ENCODE measurements at places on chromosomes 4 and X.

GRCh38 chr4:128521648-128522111 is 234.1 kb upstream of the PGRMC2 start:
- DNase-seq = no peak

- peak; percentile 59 for DNase-seq
Observed at GRCh38 chr4:109072595-109072994, 229.9 kb downstream of the COL25A1 start.

DNA sequence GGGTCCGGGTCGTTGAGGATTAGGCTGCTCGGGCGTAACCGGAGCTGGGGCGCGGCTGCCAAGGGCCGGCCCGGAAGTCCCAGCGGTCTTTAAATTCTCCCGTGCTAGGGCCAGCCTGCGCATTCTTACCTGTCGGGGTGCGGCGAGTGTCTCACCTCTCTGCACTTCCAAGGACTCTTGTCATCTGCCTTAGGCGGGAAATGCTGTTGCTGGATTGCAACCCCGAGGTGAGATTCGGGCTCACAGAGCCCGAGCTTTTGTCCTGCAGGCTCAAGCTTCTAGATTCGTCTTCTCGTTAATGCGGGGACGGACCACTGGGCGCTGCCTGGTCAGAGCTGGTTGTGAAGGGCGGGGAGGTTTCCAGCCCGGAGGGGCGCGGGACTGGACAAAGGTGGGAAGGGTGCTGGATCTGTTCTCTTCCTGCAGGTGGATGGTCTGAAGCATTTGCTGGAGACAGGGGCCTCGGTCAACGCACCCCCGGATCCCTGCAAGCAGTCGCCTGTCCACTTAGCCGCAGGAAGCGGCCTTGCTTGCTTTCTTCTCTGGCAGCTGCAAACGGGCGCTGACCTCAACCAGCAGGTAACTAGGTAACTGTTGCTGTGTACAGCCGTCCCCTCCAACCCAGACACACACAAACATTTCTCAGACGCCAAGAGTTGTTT is at the start of gene ANKRD37:
Gene ANKRD37, plus strand, starts transcription at position 118 of the 662 bp plus-strand sequence. Its CDS starts 83 bp downstream, at position 201.
- DNase-seq = no peak

GRCh38 chr4:99179178-99179577 is 35.1 kb upstream of the ADH4 start:
- no peak for DNase-seq

- no peak for DNase-seq
Observed at GRCh38 chr4:153013202-153013977, 77.3 kb downstream of the FHDC1 start.

- peak; percentile 20 for DNase-seq
Observed at GRCh38 chrX:19544693-19545305, 29.5 kb upstream of the MAP3K15 start.

DNA sequence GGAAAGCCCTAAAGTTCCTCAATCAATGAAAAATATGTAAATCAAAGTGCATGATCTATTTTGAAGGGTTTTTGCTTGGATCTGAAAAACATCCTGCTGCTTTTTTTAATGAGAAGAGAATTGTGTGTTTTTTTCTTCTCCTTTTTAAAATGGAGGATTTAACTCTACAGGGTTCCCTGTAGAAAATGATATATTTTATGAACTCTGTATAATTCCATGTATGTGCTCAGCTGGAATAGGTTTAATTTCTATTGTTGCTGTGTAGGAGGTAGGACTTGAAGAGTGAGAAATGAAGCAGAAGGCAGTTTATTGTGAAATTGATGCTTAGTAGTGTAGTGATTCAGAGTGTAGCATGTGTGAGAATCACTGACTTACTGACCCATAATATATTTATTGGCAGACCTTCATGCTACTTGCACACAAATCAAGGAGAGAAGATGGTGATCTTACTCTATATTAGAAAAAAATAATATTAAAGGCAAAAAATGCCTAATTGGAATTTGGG is 286.8 kb upstream of the FSTL5 start:
- no peak for DNase-seq

- no peak for DNase-seq
Observed at GRCh38 chr4:186537843-186538521, 17.4 kb downstream of the MTNR1A start.

- peak; percentile 82 for DNase-seq
Observed at GRCh38 chr4:1323635-1324442, 23.2 kb upstream of the UVSSA start.

- no peak for DNase-seq
Observed at GRCh38 chr4:3283916-3284315, 8.9 kb upstream of the RGS12 start.

- no peak for DNase-seq
Observed at GRCh38 chr4:47705326-47705981, 132.4 kb downstream of the CORIN start.

DNA sequence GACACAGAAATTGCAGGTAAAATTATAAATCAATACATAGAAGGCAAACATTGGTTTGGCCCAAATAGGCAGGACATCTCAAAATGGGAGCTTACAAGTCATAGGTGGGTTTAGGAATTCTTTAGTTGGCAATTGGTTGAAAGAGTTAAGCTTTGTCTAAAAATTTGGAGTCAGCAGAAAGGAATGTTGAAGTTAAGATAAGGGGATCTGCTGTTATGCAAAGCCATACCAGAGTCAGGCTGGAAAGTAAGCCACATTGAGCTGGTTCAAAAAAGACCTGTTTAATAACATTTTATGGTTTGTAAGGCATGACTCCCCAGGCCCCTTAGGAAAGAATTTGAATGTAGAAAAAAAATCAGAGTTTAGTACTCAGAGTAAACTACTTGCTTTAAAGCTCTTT is 92.6 kb downstream of the IL13RA2 start:
- DNase-seq = peak; percentile 2

- no peak for DNase-seq
Observed at GRCh38 chrX:40310447-40310846, 212.7 kb upstream of the BCOR start.

GRCh38 chr4:101393256-101393655 is 45.9 kb upstream of the PPP3CA start:
- peak; percentile 11 for DNase-seq

GRCh38 chrX:127038065-127038464 is 218.5 kb downstream of the PRR32 start:
- no peak for DNase-seq

GRCh38 chr4:83237591-83237990 is 47.0 kb downstream of the COQ2 start:
- no peak for DNase-seq

DNA sequence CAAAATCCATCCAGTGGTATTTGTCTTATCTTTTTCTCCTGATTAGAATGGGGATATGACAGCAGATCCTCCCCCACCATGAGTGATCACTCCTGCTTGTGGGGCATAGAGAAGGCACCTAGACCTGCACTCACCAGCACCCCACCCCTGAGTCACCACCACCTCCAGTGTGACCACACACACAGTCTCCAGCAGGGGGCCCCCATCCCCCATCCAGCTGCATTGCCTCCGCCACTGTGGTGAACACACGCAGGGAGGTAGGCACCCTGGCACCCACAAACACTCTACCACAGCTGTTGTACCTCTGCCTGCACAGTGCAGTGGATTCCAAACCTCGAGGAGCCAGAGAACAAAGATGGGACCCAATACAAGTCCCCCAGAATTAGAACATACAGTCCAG is 9.0 kb upstream of the MAGEA8 start:
- no peak for DNase-seq

GRCh38 chr4:44670506-44671199 is 7.6 kb upstream of the GUF1 start:
- no peak for DNase-seq

- no peak for DNase-seq
Observed at GRCh38 chr4:4424499-4425115, 37.7 kb downstream of the NSG1 start.

GRCh38 chrX:149948016-149948415 is 9.7 kb upstream of the EOLA2 start:
- no peak for DNase-seq

- DNase-seq = no peak
Observed at GRCh38 chrX:17814059-17814458, 47.0 kb downstream of the RAI2 start.

DNA sequence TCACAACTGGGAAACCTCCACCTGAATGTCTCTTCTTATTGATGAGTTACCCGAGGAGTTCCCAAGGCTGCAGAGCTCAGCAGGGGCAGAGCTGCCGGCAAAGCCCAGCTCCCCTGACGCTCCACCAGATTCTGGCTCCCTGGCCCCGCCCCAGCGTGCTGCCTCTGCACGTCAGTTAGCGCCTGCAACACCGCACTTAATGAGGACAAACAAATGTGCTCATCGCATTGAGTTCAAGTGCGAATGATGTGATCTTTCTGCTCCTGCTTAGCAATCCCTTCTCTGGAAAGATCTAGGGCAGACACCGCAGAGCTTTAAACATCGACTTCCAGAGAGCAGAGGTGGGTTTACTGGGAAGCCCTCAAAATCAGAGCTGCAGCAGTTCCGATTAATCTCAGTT is 55.5 kb upstream of the FBXW7 start:
- DNase-seq = no peak

GRCh38 chr4:147370473-147370872 is 110.4 kb upstream of the EDNRA start:
- DNase-seq = no peak

- peak; percentile 29 for DNase-seq
Observed at GRCh38 chr4:71009086-71009485, 15.6 kb downstream of the DCK start.

DNA sequence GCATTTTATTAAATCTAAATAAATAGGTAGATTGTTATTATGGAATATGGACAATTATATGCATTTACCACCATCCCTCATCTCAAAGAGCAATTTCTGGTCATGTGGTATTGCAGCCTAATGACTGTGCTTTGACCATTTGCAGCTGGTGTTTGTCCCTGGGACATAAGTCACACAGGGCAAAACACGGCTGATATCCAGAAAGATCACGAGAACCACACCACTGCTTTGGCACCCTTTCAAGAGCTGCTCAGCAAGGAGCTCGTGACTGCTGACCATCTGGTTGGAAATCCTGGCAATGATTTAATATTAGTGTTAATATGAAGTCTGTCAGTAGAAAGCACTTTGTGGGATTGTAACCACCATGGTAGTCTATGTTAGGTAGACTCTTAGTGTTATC is 545.0 kb downstream of the GBA3 start:
- no peak for DNase-seq

GRCh38 chr4:99808260-99808857 is 8.3 kb upstream of the DAPP1 start:
- no peak for DNase-seq

GRCh38 chr4:83217721-83218522 is 66.7 kb downstream of the COQ2 start:
- DNase-seq = no peak

- no peak for DNase-seq
Observed at GRCh38 chr4:7506572-7506971, 71.8 kb upstream of the PSAPL1 start.

GRCh38 chrX:111831343-111831742 is 44.6 kb upstream of the TRPC5OS start:
- DNase-seq = no peak

GRCh38 chr4:110512901-110513300 is 36.9 kb downstream of the ENPEP start:
- DNase-seq = no peak

GRCh38 chrX:75051047-75051446 is 105.0 kb downstream of the ABCB7 start:
- DNase-seq = no peak

GRCh38 chr4:74431113-74431826 is 13.7 kb upstream of the AREG start:
- no peak for DNase-seq

DNA sequence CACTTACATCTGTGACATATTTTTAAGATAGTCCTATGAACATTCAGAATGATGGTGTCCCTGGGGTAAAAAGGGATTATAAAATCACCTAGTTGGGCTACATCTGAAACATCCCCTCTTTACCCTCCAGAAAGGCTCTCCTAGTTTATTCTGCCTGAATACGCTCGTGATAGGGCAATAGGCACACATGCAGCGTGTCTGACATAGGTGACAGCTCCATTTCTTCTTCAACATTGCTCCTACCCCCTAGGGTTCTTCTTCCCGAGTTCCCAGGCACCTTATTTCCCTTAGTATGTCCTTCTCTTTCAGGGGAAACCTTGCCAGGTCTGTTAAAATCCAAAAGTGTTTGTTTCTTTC is 27.1 kb upstream of the CFAP299 start:
- DNase-seq = no peak

GRCh38 chrX:65528705-65529340 is 5.8 kb downstream of the LAS1L start:
- DNase-seq = no peak

GRCh38 chrX:136147315-136147901 is at the start of gene FHL1:
TSS of gene FHL1 (plus strand) at chrX:136147533.
- no peak for DNase-seq

DNA sequence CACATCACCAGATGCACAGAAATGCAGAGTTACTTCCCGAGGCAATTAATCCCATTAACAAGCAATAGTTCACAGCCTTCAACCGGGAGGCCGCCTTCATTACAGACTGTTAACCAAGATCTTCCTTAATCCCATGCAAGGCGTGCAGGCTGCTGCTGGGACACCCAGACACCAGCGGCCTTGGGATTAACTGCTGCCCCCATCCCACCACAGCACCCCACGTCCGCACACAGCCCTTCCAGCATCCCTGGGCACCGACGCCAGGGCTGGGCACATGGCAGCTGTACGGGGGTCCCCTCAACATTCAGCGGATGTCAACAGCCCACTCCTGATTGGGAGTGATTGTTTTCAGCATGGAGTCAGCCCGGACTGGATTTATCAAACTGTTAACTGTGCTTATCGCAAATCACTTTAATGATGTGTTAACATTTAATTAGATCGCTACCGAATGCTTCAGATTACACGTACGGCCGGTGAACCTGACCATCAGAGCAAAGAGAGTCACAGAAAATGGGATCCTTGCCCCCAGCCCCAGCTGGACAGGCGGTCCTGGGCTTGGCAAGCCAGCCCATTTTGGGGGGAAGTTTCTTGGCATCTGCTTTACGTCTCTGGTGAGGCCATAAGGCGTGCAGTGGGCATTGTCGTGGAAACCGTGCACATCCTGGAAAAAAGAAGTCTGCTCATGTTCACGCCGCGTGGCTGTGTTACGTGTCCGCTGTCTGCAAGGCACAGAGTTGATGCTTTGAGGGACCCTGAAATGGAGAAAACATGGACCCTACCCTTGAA is 126.4 kb downstream of the HMX1 start:
- no peak for DNase-seq

- DNase-seq = no peak
Observed at GRCh38 chr4:121978172-121978516, 26.3 kb upstream of the TRPC3 start.

GRCh38 chrX:15334561-15334960 is 762 bp downstream of the PIGA start:
- DNase-seq = no peak

GRCh38 chr4:112173593-112174558 is 28.6 kb downstream of the FAM241A start:
- no peak for DNase-seq

GRCh38 chr4:113008716-113009115 is 40.7 kb upstream of the ANK2 start:
- DNase-seq = no peak

- no peak for DNase-seq
Observed at GRCh38 chr4:29560452-29560851, 1159.7 kb upstream of the PCDH7 start.

- no peak for DNase-seq
Observed at GRCh38 chr4:84502955-84503373, 3.9 kb upstream of the NKX6-1 start.

Measured in GM04503 (cell line).